Omental fat pad (tissue), 4 donors: ENCODE measurements at places on chromosomes 1 and 21.

DNA sequence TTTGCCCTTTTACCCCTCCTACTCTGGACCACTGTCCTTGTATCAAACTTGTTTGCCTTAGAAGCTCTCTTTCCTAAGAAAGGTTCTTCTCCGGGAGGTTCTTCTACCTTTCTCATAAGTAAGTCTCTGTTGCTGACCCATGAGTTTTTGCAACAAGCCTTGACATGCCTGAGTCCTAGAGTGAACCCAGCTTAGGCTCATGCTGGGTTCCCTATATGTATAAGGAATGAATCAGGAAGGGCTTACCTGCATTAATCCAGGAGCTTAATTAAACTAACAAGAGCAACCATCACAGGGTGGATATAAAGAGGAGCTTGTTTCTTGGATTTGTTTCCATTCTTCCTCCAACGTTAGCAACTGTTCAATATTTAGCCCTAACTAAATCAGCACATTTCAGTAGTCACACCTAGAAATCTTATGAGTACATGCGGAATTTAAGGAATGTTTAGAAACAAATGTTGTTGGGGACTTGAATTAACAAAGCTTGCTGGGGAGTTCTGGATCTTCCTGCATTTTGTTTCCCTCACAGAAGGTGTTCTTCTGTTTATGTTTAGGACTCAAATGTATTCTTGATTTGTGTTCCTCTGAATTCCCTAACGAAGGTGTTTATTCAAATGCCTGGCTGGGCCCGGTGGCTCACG lies 64.3 kb upstream of the RAB3GAP2 start:
- no peak for DNase-seq

DNA sequence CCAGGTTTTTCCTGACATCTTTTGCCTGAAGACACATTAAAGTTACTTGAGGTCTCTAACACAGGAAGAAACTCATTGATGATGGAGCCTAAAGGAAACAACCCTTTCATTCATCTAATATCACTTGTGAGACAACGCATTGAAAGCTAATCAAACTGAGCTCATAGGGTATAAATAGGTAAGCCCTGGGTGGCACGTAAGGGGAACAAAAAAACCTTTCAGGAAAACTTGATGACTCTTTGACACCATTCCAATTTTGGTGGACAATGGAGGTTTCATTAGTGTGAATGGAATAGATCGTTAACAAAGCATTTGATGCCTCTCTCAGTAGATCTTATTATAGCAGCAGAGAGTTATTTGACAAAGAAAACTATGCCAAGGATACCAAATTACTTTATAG lies 80.7 kb upstream of the DUSP10 start:
- DNase-seq = no peak

- no peak for DNase-seq
These were observed 410.4 kb downstream of the DUSP10 start for GRCh38 chr1:221331273-221332183.

GRCh38 chr1:179302070-179302469 lies 8.5 kb downstream of the SOAT1 start:
- no peak for DNase-seq

GRCh38 chr1:232780354-232780753 lies 24.9 kb upstream of the MAP10 start:
- no peak for DNase-seq

GRCh38 chr1:117579221-117579906 lies 26.5 kb upstream of the TENT5C start:
- no peak for DNase-seq

DNA sequence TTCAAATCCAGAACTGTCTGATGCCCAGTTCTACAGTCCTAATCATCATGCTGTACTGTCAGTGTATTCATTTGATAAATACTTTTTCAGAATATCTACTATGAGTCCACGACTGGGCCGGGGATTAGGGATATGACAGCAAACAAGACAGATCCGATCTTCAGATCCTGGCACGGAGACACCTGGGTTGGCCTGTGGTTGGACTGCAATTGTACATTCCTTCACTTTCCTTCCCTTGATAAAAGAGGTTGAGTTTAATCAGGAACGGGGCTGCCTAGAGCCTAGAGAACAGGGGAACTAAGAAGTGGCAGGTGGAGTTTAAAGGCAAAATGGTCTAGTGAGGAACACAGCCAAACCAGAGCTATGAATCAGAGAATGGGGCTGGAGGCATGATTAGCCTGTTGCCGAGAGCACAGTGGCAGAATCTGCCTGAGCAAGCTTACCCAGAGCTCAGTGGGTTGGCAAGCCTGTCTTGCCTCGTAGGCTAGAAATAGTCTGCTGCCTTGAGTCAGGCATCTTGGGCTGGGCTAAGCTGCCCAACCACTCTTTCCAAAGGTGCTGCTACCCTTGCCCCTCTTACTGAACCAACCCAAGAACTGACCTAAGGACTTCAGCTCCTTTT lies 38.1 kb upstream of the PTCH2 start:
- no peak for DNase-seq

GRCh38 chr1:2845869-2846268 lies 44.4 kb upstream of the TTC34 start:
- DNase-seq = no peak

DNA sequence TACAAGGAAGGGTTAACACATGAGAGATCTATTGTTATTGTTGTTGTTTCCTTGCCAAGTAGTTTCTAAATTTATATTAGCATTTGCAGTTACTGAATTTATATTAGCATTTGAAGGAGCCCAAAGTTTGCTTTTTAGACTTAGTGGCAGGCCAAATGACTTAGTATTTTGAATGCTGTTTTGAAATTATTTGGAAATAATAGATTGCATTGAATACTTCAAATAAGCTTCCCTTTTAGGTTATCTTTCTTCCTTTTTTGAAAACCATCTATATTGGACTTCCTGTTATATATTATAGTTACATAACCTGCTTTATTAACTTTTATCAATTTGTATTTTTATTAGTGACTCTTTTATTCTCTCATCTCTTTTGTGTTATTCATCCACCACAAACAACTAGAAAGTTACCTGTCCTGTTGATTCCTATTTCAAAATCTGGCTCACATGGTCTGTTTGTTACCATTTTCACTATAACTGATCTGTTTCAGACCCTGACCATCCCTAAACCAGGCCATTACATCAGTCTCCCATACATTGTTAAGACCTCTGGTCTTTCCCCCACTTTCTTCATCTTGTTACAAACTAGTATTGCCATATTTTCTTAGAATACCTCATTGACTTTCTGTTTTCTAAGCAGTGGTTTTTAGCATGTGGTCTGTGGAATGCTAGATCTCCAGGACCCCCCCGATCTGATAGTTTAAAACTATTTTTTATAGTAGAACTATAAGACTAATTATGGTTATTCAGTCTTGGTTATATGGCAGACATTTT lies 185.2 kb downstream of the RASAL2 start:
- no peak for DNase-seq

DNA sequence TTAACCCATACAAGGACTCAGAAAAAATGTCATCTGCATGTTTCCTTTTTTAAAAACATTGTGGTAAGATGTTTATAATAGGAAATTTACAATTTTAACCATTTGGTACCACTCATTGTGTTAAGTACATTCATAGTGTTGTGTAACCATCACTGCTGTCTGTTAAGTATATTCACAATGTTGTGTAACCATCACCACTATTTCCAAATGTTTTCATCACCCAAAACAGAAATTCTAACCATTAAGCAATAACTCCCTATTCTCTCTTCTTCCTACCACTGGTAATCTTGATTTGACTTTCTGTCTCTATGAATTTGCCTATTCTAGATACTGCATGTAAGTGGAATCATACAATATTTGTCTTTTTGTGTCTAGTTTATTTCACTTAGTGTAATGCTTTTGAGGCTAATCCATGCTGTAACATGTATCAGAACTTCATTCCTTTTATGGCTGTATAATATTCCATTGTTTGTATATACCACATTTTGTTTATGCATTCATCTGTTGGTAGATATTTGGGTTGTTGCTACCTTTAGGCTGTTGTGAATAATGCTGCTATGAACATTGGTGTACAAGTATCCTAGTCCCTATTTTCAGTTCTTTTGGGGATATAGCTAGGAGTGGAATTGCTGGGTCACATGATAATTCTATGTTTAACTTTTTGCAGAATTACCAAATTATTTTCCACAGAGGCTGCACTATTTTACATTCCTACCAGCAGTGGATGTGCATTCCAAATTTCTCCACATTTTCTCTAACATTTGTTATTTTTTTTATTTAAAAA lies 14.1 kb downstream of the HIPK1 start:
- DNase-seq = no peak

- DNase-seq = peak; percentile 37
These were observed 49.0 kb downstream of the JAK1 start for GRCh38 chr1:64917328-64917861.
